ENCODE measurements at places on chromosomes 4 and X.

- DNase-seq, result no peak
Measured at GRCh38 chr4:11720292-11720691, 291.6 kb upstream of the HS3ST1 start.

GRCh38 chr4:41267997-41268396, 11.3 kb downstream of the UCHL1 start:
- DNase-seq, result no peak

- no peak for DNase-seq
Measured at GRCh38 chrX:154370300-154371016, 4.0 kb downstream of the FLNA start.

GRCh38 chr4:81833576-81833975, 361.9 kb upstream of the RASGEF1B start:
- no peak for DNase-seq

GRCh38 chrX:10039821-10040793, 72.9 kb downstream of the CLDN34 start:
- DNase-seq, result no peak

- DNase-seq, result no peak
Measured at GRCh38 chrX:28847423-28847822, 260.2 kb downstream of the IL1RAPL1 start.

DNA sequence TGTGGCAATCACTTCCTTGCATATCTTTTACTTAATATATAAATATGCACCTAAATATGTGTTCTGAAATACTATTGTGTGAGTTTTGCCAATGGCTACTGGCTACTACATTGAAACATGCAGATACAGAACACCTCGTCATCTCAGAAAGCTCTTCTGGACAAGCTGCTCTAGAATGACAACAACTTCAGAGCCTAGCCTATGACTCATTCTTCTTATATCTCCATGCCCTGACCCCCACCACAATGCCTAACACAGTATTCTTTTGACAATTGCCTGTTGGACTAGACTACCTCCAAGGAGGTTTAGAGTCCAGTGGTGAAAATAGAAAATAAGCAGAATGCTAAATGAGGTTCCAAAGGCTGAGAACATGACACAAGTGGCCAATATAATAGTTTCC, 17.6 kb upstream of the DMP1 start:
- DNase-seq, result no peak

- DNase-seq, result no peak
Measured at GRCh38 chr4:88756149-88756548, 58.5 kb upstream of the NAP1L5 start.

GRCh38 chr4:87026800-87027495, 92.1 kb downstream of the AFF1 start:
- DNase-seq, result no peak

GRCh38 chrX:122187069-122187713, 996.9 kb upstream of the GRIA3 start:
- no peak for DNase-seq

- DNase-seq, result no peak
Measured at GRCh38 chrX:150074175-150074574, 135.9 kb upstream of the EOLA2 start.

Data from stimulated activated CD4-positive, alpha-beta T cell treated with anti-CD3 and anti-CD28 coated beads, Interleukin-15, amount 100 ng/mL, for 1 hour (primary cell).